ENCODE measurements at places on chromosomes 2 and 18.

- DNase-seq = no peak
Measured at GRCh38 chr2:42077343-42077742, 29.5 kb downstream of the PKDCC start.

- no peak for DNase-seq
Measured at GRCh38 chr18:8601277-8602032, 7.8 kb upstream of the RAB12 start.

- DNase-seq = peak; percentile 65
Measured at GRCh38 chr18:26307161-26307773, 81.0 kb downstream of the TAF4B start.

GRCh38 chr2:60317844-60318243, 235.6 kb downstream of the BCL11A start:
- DNase-seq = no peak

DNA sequence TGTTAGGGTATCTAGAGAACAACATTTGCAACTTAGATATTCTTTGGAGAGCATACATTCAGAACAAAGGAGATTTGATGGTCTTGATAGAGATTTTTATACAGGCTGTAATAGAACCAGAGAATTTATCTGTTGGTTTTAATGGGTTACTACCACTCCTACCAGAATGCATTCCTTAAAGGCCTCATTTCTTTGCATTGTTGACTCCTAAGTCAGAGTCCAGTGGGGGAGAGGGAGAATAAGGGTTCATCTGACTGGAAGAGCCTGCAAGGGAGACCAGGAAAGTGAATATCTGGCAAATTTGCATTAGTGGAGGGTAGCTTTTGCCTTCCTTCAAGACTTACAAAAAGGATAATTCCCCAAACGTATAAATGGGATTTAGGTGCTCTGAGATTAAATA, 29.7 kb downstream of the AGPS start:
- no peak for DNase-seq

GRCh38 chr2:237475704-237476141, 11.3 kb upstream of the MLPH start:
- DNase-seq = peak; percentile 54

GRCh38 chr2:165778653-165779451, 15.2 kb downstream of the GALNT3 start:
- no peak for DNase-seq

DNA sequence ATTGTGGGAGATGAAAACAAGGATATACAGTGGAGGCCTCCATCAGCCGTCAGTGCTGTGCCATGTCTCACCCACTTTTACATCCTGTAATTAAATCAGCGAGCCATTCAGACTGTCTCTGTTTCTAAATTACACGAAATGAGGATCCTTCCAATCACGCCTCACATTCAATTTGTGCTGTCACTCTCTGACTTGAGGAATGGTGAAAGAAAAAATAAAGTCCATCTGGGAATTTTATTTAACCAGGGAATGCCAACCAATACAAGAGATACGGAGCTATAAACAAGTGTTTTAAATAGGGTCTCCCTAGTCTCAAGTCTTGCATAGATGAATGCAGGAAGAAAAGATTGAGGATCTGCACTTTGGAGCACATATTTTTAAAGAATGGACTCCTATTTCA, 72.8 kb downstream of the CMPK2 start:
- DNase-seq = no peak

DNA sequence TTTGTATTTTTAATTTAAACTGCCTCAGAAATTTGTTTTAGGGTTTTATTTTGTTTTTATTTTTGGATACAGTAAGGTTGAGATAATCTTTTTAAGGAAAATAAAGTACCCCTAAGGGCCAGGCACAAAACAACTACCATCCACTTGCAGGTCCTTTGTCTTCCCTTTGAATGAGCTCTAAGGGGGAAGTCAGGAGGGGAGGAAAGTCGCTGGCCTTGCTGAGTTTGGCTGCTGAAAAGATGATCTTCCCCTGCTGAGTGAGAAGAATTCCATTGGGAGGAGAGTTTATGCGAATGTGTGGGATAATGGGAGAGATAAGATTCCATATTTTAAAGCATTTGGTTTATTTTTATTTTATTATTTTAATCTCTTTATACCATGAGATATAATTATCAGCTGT, 100.7 kb downstream of the ARHGAP15 start:
- DNase-seq = no peak

GRCh38 chr2:74917702-74918619, 40.5 kb upstream of the POLE4 start:
- DNase-seq = no peak

- no peak for DNase-seq
Measured at GRCh38 chr18:74281011-74281979, 10.5 kb downstream of the CYB5A start.

GRCh38 chr2:54397426-54397825, 58.7 kb upstream of the SPTBN1 start:
- DNase-seq = no peak

DNA sequence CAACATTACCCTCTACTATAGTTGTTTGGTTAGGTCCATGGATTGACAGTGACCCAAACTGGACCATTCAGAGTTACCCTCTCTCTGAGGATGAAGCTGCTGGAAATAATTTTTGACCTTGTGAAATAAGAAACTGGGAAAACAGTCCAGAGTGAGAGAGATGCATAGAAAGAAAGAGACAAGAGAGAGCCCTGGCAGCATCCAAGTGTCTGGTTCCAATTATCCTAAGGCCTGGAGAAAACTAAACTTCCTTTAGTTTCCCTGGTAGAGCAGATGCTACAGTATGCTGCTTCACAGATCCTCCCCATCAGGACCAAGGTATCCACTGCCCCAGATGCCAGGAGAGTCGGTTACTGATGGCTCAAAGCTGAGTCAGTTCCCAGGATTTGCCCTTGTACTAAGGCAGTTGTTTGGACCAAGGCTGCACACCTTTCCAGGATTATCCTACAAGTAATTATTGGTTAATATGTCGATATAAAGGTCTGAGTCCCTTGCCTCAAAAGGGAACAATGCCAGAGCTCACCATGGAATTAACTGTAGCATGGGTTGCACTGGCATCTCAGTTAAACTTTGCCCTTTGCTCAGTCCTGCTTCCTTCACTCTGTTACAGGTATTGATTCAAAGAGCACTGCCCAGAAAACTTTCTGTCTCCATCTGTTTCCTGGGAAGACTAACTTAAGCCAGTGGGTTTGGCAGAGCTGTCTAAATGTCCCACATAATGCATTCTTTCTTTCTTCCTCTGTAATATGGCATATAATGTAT, 14.6 kb upstream of the CHN1 start:
- no peak for DNase-seq

DNA sequence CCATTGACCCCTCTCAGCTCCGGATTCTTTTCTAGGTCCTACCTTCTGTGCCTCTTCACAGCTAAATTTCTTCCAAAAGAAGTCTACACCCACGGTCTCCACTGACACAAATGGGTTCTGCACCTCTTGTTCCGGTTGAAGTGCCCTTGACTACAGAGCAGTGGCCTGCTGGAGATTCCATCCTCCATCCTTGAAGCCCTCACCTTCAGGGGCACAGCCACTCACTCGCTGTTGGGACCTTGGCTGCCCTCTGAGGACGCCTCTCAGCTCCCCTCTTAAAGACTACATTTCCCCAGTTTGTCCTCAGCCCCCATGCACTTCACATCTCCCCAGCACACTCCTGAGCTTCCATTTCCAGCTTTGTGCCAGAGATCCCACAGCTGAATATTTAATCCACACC, 226.3 kb downstream of the ATAD2B start:
- DNase-seq = no peak

DNA sequence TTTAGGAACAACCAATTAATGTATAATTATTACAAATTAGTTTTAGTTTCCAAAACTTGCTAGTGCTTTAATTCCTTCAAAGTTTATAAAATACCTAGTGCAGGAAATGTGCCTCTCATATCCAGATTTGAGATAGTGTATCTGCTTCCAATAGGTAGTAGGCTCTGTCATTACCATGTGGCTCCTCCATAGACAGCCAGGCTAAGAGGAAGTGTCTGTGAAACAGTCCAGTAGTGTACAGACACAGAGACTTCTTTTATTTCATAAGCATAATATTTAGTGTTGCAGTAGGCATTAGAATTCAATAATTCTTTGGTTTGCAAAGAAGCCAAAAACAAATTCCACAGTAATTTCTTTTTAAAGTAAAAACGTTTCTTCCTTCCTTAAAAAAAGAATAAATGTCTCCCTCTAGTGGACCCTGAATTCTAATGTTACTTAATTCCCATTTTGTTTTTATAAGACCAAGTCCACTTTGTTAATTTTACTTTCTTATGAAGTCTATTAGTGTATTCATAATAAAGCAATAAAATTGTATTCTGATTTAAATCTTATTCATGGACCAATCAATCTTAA, 101.2 kb downstream of the NEB start:
- DNase-seq = peak; percentile 31

- DNase-seq = peak; percentile 39
Measured at GRCh38 chr2:55961318-55961911, 37.8 kb upstream of the EFEMP1 start.

- peak; percentile 30 for DNase-seq
Measured at GRCh38 chr2:227188292-227188691, 23.9 kb downstream of the COL4A3 start.

- no peak for DNase-seq
Measured at GRCh38 chr2:23215016-23215415, 170.0 kb upstream of the KLHL29 start.

DNA sequence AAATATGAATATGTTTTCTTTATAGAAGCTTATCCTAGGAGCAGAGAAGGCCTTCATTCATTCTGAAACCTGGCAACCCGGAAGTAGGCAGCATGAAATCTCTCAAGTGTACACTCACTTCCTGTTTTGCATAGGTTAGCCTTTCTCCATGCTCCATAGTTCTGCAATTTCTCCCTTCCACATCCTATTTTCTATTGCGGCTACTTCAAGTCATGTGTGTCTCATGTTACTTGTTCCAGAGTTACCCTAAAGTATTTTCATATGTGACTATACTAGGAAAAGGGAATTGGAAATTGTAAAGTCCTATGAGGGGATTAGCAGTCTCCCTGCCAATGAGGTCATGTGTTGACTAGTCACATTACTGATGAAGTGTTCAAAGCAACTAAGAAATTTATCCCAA, 320.6 kb downstream of the NCKAP5 start:
- peak; percentile 10 for DNase-seq

DNA sequence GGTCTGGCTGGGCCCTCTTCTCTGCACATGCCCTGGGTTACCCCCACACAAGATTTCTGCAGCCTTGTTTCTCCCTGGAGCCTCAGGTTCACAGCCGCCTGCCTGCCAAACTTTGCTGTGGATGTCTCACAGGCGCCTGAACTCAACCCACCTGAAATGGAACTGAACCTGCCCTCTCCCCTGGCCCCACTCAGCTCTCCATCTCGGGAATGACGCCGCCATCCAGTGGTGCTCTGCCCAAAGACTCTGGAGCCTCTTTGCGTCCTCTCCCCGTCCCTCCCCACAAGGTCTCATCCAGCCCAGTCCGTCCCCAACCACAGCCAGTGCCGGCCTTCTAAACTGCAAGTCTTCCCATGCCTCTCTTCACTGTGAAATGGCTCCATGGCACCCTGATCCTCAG, 29.1 kb downstream of the EMX1 start:
- DNase-seq = no peak

- DNase-seq = no peak
Measured at GRCh38 chr2:43531251-43531650, 64.6 kb downstream of the THADA start.

DNA sequence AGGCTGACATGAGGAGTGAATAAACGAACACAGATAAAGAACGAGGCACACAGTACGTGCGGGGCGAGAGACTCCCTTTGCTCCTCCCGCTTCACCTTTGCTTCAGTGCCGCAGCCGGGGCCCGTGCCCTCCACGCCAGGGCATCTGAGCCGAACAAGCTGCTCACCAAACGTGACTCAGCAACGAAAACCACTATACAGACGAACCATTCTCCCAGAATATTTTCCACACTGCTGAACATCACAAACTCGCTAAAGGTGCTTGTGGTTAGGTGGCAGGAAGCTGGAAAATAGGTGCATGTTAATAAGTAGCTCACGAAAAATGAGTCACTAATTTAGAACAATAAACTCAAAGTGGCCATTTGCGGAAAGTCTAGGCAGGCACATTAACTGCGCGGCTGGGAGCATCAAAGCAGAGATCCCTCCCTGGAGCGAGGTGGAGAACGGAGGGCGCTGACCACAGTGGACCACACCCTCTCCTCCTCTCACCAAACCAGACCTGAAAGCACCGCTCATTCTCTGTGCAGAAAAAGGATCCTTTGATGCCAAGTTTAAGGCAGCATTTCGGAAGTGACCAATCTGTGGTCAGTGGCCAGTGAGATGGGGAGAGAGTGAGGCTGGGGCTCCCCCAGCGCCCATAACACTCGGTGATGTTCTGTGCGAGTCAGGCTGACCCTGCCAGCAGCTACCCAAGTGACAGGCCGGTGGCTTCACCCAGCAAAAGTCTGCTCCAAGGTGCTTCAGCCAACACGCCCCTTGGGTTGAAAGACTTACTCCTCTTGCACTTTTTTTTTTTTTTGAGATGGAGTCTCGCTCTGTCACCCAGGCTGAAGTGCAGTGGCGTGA, 153.2 kb downstream of the HDAC4 start:
- DNase-seq = no peak

DNA sequence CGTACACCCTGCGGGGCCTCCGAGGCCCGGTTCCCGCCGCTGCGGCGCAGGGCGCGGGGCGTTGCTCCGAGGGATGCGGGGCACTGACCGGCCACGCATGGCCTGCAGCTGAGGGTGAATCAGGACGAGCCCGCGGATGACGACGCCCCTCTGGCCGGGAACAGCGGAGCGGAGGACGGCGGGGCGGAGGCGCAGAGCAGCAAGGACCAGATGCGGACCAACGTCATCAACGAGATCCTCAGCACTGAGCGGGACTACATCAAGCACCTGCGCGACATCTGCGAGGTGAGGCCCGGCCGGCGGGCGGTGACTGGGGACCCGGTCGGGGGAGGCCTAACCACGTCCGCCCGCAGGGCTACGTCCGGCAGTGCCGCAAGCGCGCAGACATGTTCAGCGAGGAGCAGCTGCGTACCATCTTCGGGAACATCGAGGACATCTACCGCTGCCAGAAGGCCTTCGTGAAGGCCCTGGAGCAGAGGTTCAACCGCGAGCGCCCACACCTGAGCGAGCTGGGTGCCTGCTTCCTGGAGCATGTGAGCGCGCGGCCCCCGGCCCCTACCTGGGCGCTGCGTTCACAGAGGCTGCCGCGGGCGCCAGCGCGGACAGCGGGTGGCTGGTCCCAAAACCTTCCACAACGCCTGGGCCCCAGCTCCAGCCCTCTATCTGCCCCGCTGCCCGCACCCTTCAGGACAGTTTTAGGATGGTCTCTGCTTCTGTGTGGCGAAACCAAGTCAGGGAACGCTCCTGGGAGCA, 53.2 kb downstream of the FAM168B start:
- DNase-seq = no peak

GRCh38 chr2:21819454-21819853, 695.7 kb downstream of the TDRD15 start:
- DNase-seq = no peak

Data from kidney capillary endothelial cell (primary cell).